Upper lobe of right lung (tissue), 1 donor: ENCODE measurements at places on chromosomes 4 and X. TPM values are rescaled to one million over a fixed set of nuclear protein-coding genes. Genes with fewer than 3 reads are reported as not detected.

Gene XAGE1B
- 1.2 TPM for total RNA-seq

Gene GAGE12C
- total RNA-seq = not detected

Gene MAGEA3
- total RNA-seq = not detected

Gene JAKMIP1
- total RNA-seq = 0.64 TPM

DNA sequence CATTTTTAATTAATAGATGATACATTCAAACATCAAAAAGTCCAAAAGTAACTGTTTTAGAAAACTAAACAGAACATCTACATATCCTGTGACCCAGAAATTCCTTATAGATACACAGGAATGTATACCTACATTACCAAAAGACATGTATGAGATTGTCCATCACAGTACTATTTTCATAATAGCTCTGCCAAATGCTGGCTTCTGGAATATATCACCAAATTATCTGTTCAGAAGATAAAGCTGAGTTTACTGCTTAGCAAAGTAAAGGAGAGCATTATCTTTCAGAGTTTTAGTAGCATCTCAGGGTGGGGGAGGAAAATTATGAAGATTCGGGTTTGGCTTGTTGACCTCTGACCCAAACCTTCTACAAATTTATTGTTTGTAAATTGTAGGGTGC is 368.9 kb upstream of the SLC7A11 start:
- no peak for DNase-seq

DNA sequence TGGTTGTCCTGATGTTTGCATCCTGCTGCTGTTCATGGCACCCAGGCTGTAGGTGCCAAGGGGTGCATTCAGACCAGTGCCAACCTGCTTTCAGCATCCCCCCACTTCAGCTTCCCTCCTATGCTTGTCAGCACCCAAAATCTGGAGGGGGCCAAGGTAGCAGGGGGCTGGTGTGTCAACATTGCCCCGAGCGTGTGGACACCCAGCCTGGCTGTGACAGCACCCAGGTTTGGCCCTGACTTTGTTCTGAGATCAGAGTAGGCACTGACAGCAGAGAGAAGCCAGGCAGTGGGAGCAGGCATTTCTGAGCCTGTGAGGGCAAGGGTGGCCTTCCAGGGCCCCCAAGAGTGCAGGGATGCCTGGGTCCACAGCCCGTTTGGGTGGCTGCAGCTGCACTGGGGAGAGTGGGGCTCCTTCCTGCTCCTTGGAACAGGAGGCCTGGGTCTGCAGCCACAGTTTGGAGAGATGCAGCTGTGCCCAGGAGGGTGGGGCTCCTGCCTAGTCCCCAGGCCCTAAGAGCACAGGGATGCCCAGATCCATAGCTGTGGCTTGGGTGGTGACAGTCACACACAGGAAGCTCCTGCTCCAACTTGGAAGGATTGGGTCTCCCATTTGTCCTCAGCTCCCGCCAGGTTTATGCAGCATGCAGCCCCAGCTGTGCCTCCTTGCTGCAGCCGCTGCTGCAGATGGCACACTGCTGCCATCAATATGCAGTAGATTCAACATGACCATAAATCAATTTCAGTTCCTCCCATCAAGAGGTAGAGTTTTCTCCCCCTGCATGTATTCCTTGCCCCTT is 12.3 kb upstream of the PPM1K start:
- DNase-seq = no peak

- no peak for DNase-seq
These were observed 130.4 kb upstream of the RADX start for GRCh38 chrX:106481341-106481740.

- DNase-seq = no peak
These were observed 649.6 kb upstream of the DIPK2B start for GRCh38 chrX:45850197-45850774.

- no peak for DNase-seq
These were observed 2.6 kb downstream of the UNC5C start for GRCh38 chr4:95546221-95546620.
